SJSA1 (cell line): ENCODE measurements at places on chromosomes 2 and 18.

- no peak overlapping the region for H3K27ac ChIP-seq
- H3K4me1 ChIP-seq = peaks cover 17% of the 10 kb centered on the region
- no peak overlapping the region for H3K4me3 ChIP-seq
- no peak for DNase-seq
- no peaks in the 10 kb centered on the region for H3K27me3 ChIP-seq
- no peaks in the 10 kb centered on the region for H3K36me3 ChIP-seq
Measured at GRCh38 chr2:230231251-230231650, 5.7 kb downstream of the SP140 start.

GRCh38 chr2:172662099-172662498 lies 73.5 kb upstream of the RAPGEF4 start:
- no peak overlapping the region for H3K27ac ChIP-seq
- no peaks in the 10 kb centered on the region for H3K27me3 ChIP-seq
- peaks cover 6% of the 10 kb centered on the region for H3K4me1 ChIP-seq
- no peak for DNase-seq
- H3K4me3 ChIP-seq = no peak overlapping the region
- H3K36me3 ChIP-seq = no peaks in the 10 kb centered on the region

- H3K27ac ChIP-seq = no peak overlapping the region
- H3K4me1 ChIP-seq = peaks cover 12% of the 10 kb centered on the region
Measured at GRCh38 chr2:69669666-69670065, 26.1 kb upstream of the AAK1 start.

DNA sequence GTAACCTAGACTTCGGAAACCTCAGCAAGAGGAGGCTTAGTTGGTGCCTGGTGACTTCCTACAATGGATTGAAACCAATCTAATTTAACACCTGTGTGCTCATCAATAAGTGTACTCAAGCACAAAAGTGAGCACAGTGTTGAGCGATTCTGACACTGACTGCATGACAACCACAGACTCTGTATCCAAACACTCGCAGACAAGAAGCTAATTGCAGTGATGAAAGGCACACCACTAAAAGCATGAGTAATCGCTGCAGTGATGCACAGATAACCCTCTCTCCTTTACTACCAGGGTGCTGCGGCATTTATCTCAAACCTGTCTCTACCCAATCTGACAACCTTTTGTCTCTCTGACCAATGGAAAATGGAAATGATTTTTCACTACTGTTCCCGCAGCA lies 168.1 kb downstream of the AFF3 start:
- H3K27ac ChIP-seq = no peak overlapping the region
- no peak for DNase-seq
- H3K4me3 ChIP-seq = no peak overlapping the region
- H3K4me1 ChIP-seq = no peaks in the 10 kb centered on the region
- H3K36me3 ChIP-seq = no peaks in the 10 kb centered on the region

DNA sequence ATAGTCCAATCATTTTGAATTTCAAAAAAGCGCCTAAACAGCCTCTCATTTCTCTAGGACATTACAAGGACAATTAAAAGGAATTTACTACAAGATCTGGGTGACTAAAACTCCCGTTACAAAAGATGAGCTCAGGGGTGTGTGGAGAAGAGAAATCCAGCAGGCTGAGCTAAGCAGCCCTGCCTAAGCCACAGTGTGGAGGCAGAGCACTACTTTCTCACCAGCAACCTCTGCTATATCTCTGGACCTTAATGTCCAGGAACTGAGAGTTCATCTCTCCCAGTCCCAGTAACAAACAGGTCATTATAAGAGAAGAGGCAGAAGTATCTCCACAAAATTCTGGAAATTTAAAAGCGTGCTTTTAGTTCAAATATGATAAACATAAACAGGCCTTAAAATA lies 18.9 kb upstream of the ANKRD62 start:
- no peaks in the 10 kb centered on the region for H3K36me3 ChIP-seq
- no peak for DNase-seq
- peaks cover 8% of the 10 kb centered on the region; the same call in 1 of the 2 replicates for H3K27me3 ChIP-seq
- no peak overlapping the region for H3K27ac ChIP-seq

DNA sequence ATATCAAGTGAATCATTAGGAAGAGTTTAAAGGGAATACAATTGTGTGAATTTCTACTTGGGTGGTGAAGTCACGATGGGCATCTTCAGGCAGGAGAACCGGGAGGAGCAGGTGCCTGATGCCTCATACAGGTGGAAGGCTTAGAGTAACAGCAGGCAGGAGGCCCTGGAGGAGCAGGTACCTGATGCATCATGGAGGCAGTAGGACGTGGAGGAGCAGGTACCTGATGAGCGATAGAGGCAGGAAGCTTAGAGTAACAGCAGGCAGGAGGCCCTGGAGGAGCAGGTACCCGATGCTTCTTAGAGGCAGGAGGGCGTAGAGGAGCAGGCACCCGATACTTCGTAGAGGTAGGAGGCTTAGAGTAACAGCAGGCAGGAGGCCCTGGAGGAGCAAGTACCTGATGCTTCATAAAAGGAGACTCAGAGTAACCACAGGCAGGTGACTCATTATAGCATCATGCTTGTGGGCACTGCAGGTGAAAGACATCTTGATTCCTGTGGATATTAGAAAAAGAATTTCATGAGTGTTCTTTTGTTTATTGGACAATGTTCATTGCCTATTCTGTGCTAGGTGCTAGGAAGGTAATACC lies 133.9 kb downstream of the ATP9B start:
- H3K27ac ChIP-seq = no peak overlapping the region

DNA sequence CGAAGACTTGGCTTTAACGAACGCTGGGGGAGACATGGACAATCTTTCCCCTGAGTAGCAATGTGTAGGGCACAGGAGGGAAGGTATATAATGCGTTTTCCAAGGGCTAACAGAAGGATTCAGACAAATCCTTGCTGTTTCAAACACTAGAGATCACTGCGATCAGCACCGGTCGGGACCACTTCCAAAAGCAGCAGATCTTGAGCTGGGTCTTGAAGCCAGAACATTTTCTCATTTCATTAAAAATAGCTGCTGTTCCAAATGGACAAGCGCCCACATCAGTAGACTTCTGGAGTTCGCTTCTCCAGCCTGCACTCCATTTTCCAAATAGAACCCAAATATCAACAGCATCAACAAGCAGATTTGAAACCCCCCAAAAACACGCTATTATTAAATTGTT lies 65.1 kb upstream of the MAPRE2 start:
- peaks cover 26% of the 10 kb centered on the region for H3K4me1 ChIP-seq
- no peak overlapping the region for H3K27ac ChIP-seq
- H3K27me3 ChIP-seq = peaks cover 20% of the 10 kb centered on the region
- H3K36me3 ChIP-seq = no peaks in the 10 kb centered on the region
- H3K4me3 ChIP-seq = no peak overlapping the region
- DNase-seq = no peak
